ENCODE measurements at places on chromosomes 6 and 20.

GRCh38 chr6:75188221-75188925 is 17.5 kb downstream of the COL12A1 start:
- DNase-seq, result no peak

GRCh38 chr6:120960761-120961160 is 373.5 kb downstream of the TBC1D32 start:
- DNase-seq, result no peak

- DNase-seq, result no peak
These were observed 73.1 kb upstream of the RIPOR2 start for GRCh38 chr6:25008707-25009392.

DNA sequence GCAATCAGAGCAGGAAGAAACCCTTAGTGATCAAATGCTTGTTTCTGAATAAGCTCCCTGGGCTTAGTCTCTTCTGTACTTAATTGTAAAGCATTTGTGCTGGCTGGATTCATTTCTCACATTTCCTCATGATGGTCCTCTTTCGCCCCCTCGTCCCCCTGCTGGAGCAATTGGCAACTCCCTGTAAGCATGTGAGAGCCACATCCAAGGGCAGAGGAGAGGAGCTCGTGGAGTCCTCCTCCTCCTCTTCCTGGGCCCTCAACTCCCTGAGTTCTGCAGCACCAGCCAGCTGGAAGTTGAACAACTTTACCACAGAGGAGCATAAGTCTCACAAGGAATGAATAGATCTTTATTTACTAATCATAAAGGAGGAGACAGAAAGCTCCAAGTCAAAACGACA is 12.6 kb downstream of the ANKEF1 start:
- no peak for DNase-seq

- DNase-seq, result no peak
These were observed 12.9 kb downstream of the ITCH start for GRCh38 chr20:34375977-34376430.

DNA sequence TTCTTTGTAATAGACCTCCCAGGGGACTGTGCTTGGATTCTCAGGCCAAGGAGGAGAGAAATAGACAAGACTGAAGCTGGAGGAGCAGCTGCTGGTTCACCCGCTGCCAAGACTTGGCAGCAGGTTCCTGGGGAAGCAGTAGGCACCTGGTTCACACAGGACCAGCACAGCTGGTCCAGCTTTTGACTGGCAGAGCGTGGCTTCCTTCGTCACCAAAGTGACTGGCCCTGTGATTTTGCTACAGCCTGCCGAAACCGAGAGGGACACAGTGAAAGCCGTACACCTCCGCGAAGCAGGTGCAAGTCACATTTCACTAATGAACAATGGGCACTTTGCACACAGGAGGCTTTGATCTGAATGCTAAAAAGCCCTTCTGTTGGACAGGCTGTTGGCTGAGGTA is 199.0 kb downstream of the RNF144B start:
- DNase-seq, result no peak

DNA sequence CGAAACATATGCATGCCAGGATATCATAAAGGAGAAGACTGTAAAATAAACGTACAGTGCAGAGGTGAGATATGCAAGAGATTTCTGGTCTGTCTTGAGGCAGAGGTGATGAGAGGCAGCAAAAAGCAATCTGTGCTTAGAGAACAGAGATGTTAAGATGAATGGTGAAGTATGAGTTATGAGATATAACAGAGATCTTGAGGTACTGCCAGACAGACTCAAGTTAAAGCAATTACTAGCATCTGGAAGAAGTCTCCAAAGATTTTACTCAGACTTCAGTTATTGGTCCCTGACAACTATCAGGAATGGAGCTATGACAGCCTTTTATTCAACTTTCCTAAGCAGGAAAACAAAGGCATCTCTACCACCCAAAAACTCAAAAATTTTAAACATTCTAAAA is 122.8 kb upstream of the DST start:
- DNase-seq, result no peak

- no peak for DNase-seq
These were observed 90.2 kb upstream of the SULF2 start for GRCh38 chr20:47875297-47876025.

GRCh38 chr20:415820-416322 is 7.8 kb downstream of the RBCK1 start:
- no peak for DNase-seq

- no peak for DNase-seq
These were observed 75.1 kb downstream of the COL12A1 start for GRCh38 chr6:75130784-75131183.

DNA sequence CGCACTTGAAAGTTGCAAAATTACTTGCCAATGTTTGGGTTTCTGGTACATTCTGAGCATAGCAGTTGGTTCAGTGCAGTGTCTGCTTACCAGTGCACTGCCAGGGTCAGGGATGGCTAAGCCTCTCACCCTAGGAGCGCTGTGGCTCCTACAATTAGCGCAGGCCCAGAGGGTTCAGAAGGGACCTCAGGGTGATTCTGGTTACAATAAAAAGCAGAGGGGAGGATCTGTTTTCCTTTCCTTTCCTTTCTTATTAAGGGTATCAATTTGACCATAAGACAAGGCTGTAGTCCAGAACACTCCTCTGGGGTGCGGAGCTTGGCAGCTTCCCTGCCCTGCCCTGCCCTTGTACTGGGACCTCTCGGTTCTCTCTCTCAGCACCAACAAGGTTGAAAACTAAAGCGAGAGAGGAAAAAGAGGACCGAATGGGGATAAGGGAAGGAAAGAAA is 2.6 kb downstream of the MAFB start:
- DNase-seq, result no peak

DNA sequence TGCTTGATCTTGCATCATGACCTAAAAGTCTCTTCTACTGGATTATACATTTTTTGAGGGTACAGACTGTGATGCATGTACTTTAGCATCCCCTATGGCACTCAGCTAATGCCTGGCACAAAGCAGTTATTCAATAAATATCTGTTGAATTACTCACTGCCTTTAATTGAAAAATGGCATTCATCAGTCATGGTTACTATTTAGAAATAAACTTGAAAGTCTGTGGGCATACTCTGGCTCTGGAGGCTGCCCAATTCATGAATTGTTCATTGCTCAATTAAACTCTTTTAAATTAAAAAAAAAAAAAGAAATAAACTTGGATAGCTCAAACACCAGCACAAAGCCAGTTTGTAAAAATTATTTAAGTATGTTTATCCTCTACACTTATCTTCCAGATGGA is 40.0 kb downstream of the HEBP2 start:
- DNase-seq, result no peak

Measured in NCI-H1092 (cell line).